ENCODE measurements at places on chromosomes 3 and 15.
A peak's percentile ranks its signal among the peaks of the same experiment; 100 is the strongest.

DNA sequence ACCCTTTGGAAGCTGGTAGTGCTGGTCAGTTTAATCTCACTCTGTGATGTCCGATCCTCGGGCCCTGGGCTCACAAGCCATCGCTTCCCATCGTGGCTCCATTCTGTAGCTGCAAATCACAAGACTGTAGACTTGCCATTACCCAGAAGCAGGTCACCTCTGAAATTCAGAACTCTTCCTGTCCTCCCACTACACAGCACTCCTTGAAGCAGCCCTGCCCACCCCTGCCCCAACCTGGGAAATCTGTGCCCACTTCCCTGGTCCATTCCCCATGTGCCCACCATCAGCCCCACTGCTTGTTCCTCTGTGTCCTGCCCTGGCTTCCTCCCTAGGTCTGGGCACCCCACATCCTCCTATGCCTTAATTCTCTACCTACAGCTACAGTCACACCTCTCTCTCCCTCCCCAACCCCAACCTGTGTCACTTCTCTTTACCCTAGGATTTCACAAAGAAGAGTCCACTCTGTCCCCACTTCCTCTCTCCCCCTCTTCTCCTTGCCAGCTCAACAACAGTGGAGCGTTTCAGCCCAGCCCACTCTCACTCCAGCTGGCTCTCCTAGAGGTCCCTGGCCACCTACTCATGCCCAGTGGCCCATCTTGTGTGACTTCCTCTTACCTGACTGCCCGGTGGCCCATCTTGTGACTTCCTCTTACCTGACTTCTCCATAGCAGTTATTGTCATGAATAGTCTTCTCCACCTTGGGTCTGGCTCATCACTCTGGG lies 8.3 kb downstream of the ZNF710 start:
- no peak for DNase-seq

DNA sequence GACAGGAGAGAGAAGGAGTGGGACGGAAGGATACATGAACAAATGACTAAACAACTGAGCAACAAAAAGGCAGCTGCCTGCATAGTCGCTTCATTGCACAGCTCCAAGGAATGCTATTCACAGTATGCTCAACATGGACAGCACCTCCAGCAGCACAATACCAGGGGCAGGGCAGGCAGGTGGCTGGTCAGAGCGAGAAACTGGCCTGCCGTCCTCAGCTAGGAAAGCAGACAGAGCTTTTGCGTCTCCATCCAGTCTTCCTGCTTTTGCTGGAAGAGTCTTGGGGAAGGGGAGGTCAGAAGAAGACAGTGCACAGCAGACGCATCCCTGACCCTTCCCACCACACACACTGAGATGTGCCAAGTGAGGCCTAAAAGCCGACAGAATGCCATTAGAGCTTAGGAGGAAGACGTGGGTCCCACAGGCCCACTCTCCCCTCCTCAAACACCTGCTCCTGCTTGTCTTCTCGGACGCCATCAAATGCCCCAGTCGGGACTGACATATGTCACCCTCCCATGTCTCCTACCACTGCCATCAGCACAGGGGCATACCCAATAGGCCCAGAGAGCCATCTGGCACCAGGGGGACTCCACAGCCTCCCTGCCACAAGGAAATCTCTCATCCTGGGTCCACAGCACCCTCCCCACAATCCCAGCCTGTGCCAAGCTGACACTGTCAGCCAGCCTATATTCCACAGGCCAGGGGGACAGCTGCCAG lies 3.9 kb downstream of the RAB6B start:
- no peak for DNase-seq

DNA sequence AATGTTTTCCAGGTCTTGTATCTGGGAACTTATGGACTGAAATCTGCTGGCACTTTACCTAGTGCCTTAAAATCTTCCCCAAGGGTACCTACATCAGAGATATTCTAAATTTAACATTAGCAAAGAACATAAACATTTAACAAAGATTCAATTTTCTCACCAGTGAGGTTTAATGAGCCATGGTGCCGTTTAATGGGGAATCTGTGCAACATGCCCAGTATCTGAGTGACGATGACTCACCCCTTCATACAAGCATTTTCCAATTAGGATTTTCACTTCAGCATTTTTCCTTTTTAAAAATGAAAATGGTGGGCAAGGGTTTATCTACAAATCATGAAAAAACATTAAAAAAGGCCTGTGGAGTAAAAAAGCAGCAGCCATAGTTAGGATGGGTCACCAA lies 189.4 kb downstream of the SLC9A9 start:
- DNase-seq, result no peak

GRCh38 chr3:96852849-96853248 lies 38.5 kb downstream of the EPHA6 start:
- DNase-seq, result no peak

- DNase-seq, result peak; percentile 21
Observed at GRCh38 chr15:101489237-101489598, 289 bp downstream of the PCSK6 start.

- DNase-seq, result no peak
Observed at GRCh38 chr15:61974118-61974517, 86.1 kb downstream of the VPS13C start.

DNA sequence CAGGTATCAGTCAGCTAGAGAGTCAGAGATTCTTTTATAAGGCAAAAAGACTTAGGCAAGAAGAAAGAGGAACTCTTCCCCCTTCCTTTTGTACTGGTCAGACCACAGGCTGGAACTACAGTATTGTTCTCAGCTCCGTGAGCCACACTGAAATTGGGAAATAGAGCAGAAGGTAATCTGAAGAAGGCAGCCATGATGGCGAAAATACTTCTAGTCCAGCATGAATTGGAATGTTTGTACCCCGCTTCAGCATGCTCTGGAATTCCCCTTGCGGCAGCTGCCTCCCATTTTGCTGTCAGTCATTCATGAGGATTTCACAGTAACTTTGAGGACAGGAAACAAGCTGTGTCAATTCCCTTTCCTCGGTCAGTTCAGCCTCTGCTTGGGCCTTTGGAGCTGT lies 96.2 kb downstream of the CORO2B start:
- DNase-seq, result no peak

DNA sequence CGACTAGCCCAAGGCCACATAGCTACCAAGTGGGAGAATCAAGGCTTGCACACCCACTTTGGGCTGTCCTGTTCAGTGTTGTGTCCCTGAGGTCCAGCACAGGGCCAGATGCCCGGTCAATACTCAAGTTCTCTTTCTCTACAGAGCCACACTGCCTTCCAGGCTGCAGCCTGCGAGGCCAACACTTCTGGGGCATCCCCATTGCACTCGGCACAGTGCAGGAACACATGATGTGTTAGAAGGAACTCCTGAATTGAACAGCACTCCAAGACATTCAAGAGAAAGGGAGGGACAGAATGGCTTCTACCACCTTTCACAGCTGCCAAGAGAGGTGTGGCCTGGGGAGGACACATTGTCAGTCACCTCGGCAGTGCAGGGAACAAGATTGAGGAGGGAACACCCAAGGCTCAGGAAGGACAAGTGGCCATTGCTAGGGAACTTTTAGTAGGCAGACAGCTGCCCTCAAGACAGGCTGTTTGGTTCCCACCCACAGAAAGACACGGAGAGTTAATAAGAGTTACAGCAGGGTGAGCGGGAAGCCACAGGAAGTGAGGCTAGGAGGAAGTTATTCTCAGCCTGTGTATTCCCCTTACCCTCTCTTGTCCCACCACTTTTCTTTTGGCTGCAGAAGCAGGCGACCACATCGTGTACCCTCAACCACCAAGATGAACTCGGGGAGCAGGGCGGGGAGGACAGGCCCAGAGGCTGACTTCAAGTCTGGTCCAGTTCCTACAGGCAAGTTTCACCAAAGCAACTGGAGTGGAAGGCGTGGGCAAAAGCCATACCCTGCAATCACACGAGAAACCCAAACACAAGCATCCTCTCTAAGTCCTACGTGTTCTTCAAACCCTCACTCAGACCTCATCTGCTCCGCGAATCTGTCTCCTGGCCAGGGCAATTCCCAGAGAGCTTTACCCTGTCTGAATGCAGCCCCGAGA lies 69.4 kb downstream of the SRGAP3 start:
- peak; percentile 4 for DNase-seq

DNA sequence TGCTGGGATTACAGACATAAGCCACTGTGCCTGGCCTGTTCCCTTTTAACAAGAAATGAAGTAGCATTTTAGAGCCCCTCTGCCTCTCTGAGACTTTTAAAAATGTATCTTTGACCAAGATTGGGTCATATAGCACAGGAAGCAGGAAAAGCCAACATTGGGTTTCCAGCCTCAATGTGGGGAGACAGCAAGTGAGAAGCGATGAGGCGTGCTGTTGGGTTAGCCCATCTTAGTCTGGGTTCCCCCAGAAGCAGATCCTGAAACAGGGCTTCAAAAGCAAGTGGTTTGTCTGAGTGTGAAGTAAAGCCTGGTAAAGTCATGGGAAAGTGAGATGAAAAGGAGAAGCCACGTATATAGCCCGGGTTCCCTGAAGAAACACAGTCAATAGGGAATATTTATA lies 48.2 kb downstream of the SV2B start:
- no peak for DNase-seq

- DNase-seq, result no peak
Observed at GRCh38 chr3:57094575-57094974, 34.1 kb downstream of the SPATA12 start.

DNA sequence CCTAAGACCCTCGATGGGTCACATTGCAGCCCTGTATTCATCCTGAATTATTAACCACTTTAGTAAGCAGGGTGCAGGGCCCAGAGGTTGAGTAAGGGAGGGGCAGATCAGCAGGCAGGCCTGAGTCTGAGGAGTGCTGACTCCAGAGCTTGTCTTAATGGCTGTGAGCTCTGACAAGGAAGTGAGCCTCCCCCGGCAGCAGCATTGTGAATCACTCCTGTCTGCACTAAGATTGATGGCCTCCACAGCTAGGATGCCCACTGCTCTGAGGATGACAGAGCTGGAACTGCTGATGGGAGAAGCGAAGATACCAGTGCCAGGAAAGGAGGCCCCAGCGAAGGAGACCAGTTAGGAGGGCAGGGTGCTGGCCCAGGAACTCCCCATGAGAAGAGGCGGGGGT lies 46.5 kb upstream of the CCDC174 start:
- DNase-seq, result no peak

DNA sequence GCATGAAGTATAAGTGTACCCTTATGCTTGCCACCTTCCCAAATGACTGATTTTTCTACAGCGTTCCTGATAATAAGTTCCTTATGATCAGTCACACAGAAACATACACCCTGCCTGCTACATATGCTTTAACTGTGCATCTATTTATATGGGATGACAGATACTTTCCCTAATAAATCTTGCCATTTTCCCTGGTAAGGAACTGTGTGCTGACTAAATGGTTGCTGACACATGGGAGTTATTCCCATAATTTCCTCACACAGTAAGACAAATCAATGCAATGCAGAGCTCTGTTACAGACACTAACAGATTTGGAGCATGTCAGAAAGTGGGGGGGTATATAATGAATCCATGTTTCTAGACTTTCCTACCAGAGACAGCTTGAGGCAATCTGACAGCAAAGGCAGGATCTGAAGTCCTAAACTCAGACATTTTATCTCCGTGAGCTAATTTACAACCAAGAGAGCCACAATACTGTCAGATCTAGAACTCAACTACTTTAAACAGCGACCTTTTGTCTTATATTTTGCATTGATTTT lies 86.9 kb upstream of the TCF12 start:
- no peak for DNase-seq

DNA sequence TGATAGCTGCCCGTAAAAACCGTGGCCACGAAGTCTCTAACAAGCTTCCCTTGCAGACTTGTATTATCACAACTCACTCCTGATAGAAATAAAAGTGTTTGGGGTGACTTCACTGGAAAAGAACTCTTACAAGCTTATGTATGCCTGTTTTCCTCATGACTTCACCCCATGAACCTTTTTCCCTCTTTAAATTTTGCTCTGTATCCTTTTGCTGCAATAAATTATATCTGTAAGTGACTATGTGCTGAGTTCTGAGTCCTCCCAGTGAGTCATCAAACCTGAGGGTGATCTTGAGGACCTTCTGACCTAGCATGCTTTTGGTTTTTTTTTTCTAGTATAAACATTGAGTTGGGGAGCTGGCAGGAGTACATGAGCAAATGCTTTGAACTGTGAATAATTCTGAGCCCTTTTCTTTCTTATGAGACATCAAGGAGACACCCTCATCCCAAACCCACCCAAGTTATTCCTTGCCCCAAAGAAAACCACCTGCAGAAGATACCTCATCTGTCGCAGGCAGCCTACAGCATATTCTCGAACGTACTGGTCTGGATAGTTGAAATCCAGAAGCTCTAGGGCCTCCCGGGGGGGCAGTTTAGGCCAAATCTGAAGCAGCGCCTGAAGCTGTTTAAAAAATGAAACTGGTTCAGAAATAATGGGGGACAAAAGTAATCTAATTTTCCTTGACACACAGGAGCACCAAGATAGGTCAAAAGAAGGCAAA lies 85.9 kb downstream of the FAIM start:
- no peak for DNase-seq

DNA sequence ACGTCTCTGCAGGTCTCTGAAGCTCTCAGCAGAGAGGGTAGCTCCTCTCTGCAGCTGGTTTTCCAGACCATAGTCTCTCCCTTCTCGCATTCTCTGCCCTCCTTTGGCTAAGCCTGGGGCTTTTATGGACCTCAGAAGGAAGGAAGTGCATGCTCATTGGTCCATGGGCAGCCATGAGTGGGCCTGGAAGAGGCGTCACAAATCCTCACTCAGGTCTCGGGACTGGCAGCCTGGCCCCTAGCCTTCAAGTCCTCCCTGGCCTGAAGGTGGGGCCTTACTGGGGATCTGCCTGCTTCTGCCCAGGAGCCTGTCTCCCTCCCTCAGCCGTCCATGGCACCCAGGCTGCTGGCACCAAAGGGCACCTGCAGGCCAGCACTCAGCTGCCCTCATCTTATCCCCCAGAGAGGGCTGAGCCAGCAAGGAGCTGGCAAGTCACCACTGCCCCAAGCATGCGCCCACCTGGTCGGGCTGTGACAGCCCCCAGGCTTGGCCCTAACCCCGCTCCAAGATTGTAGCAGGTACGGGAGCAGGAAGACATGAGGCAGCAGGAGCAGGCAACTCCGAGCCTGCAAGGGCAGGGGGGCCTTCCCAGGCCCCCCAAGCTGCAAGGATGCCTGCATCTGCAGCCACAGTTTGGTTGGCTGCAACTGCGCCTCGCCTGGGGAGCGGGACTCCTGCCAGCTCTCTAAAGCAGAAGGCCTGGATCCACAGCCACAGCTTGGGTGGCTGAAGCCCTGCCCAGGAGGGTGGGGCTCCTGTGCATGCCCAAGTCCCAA lies 37.4 kb downstream of the GHSR start:
- DNase-seq, result no peak
